NT2/D1 (cell line): ENCODE measurements at places on chromosomes 2 and 18.
A peak's percentile ranks its signal among the peaks of the same experiment; 100 is the strongest.

- peak; percentile 95 for DNase-seq
Measured at GRCh38 chr2:218962859-218963492, 3.5 kb downstream of the CDK5R2 start.

GRCh38 chr2:68248361-68248760 lies 4.0 kb downstream of the PPP3R1 start:
- no peak for DNase-seq

DNA sequence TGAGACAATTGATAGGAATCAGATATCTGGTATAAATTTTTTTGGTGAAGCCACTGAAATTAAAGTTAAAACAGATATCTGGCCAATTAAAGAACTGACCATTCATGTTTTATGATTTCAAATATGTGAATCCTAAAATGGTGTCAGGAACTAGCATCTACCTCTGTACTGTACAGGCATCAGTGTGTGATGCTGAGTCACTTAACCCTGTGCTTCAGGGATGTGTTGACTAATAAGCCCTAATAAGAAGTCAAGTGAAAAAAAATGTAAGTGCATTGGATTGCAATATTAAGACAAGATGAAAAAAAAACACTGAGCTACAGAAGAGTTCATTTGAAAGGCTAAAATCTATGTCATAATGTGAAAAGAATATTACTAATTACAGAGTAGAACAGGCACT lies 9.1 kb upstream of the UNC80 start:
- no peak for DNase-seq

DNA sequence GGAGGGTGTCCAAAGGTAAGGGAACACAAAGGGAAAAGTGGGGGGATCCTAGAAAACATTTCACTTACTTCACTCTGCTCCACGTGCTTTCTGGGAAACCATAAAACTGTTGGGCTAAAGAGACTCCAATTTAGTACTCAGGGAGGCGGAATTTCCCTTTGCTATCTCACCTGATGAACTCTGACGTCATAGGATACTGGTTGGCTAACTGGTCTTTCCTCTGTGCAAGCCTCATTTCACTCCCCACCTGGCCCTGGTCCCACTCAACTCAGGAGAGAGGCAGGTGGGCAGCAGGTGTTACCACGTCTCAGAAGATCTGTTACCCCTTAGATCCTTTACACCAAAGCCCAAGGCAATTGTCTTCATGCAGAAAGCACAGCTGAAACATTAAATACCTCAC lies 51.8 kb upstream of the PMAIP1 start:
- no peak for DNase-seq

DNA sequence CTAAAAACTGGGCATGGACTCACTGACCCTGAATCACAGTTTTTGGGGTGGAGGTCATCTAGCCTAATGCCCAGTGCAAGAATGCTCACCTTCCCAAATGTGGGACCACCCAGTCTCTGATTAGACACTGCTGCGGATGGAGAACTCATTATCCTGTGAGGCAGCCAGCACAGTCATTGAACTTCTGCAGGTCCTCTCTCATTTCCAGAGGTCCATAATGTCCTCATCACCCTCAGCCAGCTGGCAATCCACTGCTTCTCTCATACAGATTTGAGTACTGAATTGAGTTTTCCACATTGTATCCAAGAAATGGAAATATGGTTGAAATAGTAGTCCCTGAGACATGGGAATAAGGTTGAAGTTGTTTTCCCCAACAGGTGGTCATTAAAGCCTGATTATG lies 5.0 kb upstream of the MYO5B start:
- no peak for DNase-seq

DNA sequence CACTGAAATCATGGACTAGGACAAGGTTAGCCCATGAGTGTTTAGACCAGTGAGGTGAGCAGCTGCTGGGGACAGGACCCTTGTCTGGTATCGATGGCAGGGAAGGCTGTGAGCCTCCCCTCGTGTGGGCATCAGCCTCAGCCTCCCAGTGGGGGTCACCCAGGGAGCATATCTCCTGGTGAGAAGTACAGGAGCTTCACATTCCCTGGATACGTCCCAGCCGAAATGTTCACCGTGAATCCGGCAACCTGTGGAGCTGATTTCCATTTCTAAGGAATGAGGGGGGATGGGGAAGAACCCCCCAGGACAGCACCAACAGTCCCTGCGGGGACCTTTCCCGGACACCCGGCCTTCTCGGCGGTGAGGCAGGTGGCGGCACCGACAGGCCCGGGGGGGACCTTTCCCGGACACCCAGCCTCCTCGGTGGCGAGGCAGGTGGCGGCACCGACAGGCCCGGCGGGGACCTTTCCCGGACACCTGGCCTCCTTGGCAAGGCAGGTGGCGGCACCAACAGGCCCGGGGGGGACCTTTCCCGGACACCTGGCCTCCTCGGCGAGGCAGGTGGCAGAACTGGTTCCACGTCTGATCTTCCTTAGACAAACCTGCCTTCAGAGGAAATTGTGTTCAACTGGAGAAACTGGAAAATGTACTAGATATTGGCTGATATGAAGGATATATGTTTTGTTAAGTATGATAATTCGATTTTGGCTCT lies 21.2 kb downstream of the RTP5 start:
- DNase-seq, result no peak

GRCh38 chr18:52341608-52342381 lies 1.8 kb downstream of the DCC start:
- DNase-seq, result no peak

- no peak for DNase-seq
Measured at GRCh38 chr18:8362863-8363262, 246.4 kb upstream of the RAB12 start.

GRCh38 chr2:204177977-204178522 lies 241.5 kb downstream of the ICOS start:
- DNase-seq, result peak; percentile 18

GRCh38 chr2:156401861-156402260 lies 34.3 kb upstream of the GPD2 start:
- DNase-seq, result no peak

- no peak for DNase-seq
Measured at GRCh38 chr18:23661735-23662308, 889 bp downstream of the ANKRD29 start.

DNA sequence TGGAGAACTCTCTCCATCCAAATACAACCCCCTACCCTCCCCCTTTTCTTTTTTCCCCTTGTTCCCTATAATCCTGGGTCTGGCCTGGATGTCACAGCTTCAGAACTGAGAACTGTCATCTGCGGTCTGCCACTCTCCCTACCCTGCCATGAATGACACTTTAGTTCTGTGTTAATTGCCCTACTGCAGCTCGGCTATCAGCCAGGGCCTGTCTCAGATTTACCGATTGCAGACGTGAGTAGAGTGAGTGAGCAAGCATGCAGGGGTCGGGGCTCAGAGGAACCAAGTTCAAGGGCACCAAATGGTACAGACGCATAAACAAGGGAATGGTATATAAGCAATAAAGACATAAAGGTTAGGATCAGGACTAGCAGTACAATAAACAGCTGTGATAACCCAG lies 967.8 kb downstream of the BCL11A start:
- DNase-seq, result no peak

DNA sequence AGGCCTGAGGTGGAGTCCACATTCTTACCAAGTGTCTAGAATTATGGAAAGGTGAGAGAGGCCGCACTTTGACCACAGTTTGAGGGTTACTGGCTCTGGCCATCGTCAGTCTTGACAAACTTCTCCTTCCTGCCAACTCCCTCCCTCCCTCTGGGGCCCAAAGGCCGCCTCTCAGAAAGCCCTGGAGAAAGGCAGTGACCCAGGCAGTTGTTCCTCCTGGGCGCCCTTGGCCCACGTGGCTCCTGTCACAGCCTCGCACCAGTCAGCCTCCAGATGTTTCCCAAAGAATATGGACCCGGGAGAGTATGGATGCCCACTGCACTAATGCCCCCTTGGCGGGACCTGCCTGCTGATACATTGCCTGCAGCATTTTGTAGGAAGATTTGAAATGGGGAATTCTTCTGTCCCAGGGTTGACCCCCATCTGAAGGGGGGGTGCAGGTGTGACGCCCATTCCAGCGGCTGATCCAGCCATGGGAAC lies 61.7 kb downstream of the ASB1 start:
- no peak for DNase-seq

GRCh38 chr2:127586136-127586535 lies 50.7 kb downstream of the MYO7B start:
- no peak for DNase-seq

GRCh38 chr2:64376926-64377325 lies 77.0 kb upstream of the LGALSL start:
- DNase-seq, result no peak

DNA sequence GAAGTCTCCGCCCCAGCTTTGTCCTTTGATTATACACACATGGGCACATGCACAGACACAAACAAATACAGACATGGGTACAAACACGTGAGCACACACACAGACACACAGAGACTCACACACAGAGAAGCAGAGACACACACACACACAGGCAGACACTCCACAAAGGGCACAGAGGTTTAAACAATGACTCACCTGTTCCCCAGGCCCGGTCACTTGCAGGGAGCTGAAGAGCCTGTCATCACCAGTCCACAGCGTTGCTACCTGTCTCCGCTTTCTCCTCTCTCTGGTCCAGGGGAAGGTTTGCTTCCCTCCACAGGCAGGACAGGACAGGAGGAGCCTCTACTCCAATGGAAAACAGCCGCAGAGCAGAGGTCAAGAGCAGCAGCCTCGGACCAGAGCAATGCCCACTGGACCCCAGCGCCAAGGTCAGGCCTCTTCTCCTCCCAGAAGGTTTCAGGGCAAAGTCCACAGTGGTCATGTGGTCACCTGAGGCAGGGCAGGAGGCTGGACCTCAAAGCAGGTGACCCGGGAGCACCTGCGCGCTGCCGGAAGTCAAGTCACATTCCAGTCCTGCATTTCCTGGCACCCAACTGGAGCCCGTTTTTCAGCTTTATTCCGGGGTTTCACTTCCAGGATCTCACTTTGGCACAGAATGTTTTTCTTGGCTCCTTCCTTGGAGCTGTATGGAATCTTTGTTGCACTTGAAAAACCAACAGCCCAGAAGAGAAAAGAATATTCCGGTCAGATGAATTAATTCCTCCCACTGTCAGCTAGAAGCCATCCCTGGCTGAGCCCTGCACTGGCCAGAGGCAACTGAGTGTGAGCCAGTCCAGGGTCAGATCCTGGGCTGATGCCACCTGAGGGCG lies at the start of gene RAB17:
Gene RAB17, minus strand, starts transcription at position 463 of the 869 bp plus-strand sequence. CDS start 4,580 bp downstream, outside the sequence.
- DNase-seq, result no peak

DNA sequence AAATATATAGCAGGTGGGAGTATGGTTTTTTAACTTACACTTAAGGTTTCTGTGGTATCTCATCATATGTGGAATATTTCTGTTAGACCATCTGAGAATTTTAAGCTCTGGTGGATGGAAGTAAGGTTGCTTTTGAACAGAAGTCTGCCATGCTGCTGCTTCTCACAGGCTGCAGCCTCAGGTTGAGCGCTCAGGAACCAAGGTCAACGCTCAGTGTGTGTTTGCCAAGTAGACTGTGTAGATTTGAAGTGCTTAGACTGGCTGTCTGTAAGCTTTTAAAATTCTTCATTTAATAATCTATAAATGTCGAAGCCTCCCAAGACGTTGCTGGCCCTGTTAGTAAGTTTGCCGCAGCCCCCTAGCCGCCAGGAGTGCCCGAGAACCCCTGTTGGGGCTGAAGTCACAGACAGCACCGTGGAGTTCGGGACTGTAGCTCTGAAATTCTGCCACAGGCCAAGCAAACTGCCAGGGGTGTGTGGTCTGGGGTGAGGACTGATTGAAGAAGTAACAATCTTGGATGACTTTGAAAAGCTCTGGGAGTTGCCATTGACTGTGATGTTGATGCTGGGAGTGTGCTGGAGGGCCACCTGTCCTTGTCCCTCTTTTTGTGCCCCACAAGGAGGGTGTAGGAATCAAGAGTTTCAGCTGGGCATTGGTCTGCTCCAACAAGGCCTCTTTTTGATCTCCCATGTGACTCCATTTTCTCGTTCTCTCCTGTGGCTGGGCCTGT lies 26.9 kb downstream of the INPP4A start:
- no peak for DNase-seq

GRCh38 chr18:60469387-60470100 lies 97.0 kb upstream of the MC4R start:
- DNase-seq, result no peak

GRCh38 chr18:45625596-45625995 lies 10.3 kb downstream of the SLC14A2 start:
- DNase-seq, result no peak

- no peak for DNase-seq
Measured at GRCh38 chr2:127783101-127783500, 27.9 kb downstream of the WDR33 start.

DNA sequence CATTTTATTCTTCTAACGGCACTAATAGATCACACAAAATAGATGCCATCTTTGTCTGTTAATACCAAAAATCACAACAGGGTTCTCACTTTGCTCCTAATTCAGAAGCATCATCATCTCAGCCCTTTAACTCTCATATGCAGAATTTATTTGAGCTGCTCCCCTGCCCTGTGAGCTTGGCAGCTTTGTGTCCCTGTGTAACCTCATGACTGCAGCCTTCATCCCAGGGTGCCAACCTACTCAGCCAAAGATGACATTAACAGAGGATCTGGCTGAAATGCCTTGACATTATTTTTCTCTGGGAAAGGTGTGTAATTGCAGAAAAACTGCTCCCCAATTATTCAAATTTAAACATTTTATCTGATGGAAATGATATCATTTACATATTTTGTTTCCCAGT lies 319.4 kb downstream of the NRXN1 start:
- no peak for DNase-seq

DNA sequence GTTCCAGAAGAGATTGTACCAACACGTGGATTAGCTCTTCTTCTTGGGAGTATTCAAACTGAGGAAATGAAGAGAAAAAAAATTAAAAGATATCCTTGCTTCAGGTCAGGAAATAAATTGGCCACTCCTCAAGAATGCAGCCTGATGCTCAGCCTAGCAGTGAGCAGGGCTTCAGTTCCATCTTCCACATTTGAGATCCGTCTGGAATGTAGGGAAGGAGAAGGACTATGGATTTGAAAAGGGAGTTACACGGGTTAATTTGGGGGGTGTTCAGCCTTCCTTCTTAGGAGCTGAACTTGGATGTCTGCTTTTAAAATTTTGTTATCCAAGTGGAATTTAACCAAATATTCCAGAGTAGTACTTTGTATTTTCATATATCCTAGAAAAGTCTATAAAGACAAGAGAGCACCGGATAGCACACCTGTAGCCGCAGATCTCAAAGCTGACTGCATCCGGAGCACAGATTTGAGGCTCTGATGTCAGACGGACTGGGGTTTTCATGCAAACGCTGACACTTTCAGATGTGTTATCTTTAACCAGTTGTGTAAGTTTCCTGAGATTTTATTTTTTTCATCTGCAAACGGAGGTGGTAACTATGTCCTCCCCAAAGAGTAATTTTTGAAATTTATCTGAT lies 99.3 kb downstream of the COPS8 start:
- DNase-seq, result no peak
